Amniotic stem cell (primary cell): ENCODE measurements at places on chromosomes 7 and 10.

GRCh38 chr7:66415659-66416265 lies 210.6 kb downstream of the TPST1 start:
- DNase-seq, result no peak

DNA sequence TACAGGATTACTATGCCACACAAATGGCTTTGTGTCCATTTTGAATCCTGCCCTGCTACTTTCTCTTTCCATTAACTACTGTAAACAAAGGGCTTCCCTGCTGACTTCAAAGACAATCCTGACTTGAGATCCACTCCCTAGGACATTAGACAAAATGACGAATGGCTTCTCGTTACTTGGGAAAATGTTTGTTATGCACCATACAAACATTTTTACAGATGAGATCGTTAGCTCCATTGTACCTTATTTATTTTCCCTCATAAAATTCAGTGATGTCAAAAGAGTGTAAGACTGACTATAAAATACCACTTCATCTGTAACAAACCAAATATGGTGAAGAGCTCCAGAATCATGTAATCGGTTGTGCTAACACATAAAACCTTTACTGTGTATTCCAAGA lies 121.8 kb downstream of the CD36 start:
- DNase-seq, result no peak

DNA sequence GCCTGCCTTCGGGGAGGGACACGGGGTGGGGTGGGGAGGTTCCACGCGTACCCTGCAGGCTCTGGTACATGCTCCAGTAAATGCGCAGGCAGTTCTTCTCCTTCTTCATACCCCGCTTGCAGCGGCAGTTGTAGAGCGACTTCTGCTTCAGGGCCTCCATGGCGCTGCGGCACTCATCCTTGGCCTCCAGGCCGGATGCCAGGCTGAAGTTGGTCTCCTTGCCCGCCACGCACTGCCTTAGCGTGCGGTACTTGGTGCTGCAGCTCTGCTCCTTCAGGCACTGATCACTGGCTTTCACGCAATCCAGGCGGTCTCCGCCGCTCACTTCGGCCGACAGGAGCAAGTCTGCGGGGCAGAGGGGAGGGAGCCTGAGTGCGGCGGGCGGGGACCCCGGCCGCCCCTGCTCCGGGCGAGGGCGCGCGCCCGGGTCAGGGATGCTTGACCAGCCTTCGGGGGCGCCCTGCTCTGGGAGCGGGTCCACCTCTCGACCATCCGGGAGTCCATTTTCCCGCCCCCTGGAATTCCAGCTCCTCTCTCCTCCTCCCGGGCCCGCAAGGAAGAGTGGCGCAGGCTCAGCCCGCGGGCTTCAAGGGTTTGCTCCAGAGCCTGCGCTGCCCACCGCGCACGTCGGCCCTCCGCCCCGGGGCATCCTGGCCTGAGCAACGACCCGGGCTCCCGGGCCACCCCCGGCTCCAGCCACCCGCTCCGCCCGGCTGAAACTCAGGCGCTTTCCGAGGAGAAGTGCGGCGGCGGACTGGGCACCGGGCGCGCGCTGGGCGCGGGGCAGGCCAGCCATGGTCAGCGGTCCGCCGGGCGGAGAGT lies 2.0 kb downstream of the GFRA1 start:
- no peak for DNase-seq

DNA sequence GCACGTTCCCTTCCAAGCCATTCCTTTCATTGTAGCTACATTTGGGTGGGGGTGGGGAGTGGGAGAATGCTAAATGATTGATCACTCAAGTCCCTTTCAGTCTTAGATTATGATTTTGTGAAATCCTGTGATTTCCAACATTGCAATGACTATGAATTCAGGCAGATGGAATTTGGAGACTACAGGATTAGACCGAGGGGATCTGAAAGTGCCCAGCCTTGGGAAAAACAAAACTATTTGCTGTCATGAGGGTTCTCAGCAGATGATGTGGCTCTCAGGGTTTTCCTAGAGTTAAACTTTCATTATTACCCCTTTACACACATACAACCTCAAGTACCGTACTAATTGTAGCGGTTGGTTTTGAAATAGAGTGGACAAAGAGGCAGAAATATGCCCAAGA lies 4.7 kb downstream of the MACROH2A2 start:
- no peak for DNase-seq

DNA sequence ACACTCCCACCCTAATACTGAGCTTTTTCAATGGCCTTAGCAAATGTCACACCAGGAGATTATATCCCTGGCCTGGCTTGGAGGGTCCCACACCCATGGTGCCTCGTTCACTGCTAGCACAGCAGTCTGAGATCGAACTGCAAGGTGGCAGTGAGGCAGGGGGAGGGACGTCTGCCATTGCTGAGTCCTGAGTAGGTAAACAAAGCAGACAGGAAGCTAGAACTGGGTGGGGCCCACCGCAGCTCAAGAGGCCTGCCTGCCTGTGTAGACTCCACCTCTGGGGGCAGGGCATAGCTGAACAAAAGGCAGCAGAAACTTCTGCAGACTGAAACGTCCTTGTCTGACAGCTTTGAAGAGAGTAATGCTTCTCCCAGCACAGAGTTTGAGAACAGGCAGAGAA lies 338.9 kb upstream of the MBL2 start:
- no peak for DNase-seq

DNA sequence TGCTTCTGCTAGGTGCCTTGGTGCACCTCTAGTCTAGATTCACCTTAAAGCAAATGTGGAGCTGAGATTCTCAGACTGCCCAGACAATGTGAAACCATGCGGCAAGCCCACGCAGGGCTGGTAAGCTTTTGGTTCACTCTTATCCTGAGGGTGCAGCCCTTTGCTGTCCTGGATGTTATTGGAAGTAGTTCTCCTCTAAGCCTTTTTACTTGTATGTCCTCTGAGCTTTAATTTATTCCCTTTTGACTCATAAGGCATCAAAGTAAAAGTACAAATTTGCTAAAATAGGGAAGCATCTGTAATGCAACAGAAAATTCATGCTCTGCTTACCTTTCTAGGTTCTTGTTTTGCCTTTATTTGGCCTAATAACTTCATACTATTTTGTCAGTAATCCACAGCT lies 186.8 kb downstream of the MACC1 start:
- DNase-seq, result no peak

DNA sequence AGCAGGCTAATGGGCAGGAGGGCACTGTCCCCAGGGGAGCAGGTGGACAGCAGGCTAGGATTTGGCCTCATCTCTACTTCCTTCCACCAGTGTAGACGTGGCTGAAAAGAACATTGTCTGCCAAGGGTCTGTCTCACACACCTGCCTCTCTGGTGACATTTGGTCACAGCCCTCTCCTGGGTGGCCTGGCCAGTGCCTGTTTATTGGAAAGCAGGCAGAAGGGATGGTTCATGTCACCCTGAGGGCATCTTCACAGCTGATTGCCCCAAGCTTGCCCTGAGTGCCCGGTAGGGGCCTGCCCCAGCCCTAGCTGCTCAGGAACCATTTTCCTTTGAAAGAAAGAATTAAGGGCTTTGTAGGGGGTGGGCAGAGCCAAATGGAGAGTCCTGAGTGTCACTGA lies 138.7 kb downstream of the C10orf105 start:
- no peak for DNase-seq
